ENCODE measurements at places on chromosomes 2 and 18.

DNA sequence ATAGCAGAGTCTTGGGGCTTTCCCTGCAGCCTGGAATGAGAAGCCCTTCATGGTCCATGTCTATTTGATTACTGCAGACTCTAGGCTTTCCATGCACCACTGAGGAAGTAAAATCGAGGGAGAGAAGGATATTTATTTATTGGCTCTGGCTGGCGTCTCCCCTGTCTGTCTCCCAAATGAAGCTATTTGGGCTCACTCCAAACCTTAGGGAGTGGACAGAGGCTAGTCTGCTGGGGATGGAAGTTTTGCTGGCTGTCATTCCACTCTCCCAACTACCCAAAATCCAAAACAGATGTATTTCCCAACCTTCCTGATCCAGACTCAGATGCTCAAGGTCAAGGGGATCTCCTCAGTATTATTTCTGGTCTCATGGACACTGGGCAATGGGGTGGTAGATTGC, 33.7 kb downstream of the TMEM17 start:
- DNase-seq = no peak

- DNase-seq = no peak
Measured at GRCh38 chr2:181574321-181574720, 82.6 kb downstream of the CERKL start.

GRCh38 chr2:198441901-198442300, 637.5 kb downstream of the PLCL1 start:
- no peak for DNase-seq

GRCh38 chr2:85811180-85812093, 57.6 kb downstream of the ATOH8 start:
- no peak for DNase-seq

GRCh38 chr2:220348206-220348605, 720.8 kb downstream of the SLC4A3 start:
- DNase-seq = no peak

- no peak for DNase-seq
Measured at GRCh38 chr18:45104049-45104395, 423.3 kb downstream of the SETBP1 start.

- no peak for DNase-seq
Measured at GRCh38 chr2:37593694-37594093, 77.7 kb downstream of the CDC42EP3 start.

DNA sequence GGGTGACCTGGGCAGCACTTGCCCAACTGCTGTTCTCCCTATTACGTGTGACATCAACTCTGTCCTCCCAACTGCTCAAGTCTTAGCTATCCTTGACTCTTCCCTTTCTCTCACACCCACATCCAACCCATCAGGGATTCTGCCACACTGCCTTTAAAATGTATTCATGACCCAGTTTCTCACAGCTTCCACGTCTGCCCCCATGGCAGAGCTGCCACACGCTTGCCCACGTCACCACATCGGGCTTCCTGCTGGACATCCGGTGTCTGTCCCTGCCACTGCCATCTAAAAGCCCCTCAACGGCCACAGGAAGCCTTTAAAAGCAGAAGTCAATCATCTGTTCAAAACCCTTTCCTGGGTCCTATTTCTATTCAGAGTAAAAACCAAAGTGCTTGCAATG, 233.1 kb upstream of the POU3F3 start:
- no peak for DNase-seq

DNA sequence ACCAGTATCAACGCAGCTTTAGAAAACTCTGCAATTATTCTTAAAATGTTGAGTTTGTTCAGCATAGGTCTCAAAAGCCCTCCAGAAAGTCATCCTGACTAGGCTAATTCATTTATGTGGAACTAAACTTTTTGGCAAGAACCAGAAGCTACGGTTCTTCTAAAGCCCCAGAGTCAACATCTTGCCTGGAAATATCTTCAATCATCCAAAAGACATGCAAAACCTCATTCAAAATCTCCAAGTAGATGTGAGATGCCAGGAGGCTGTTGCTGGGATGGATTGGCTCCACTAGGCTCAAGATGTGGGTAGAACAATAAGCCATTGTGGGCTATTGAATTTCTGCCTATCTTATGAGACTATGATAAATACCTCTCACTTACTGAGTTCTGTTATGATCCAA, 2.1 kb upstream of the SCG2 start:
- DNase-seq = no peak

DNA sequence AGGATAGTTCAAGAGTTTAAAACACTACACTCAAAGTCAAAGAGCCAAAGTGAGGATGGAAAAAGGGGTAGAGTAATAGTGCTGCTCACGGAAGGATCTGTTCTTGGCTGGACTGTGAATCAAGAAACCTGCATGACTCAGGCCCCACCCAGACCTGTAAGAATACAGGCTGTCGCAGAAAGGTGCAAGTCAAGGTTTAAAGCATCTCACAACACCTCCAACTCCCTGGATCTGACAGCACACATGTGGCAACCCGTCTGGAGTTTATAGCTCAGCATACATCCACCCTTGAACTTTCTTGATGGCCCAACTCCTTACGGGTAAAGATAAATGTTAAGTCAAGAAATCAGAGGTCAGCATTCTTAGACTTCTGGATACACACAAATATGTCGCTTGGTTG, 6.3 kb downstream of the KIAA2012 start:
- no peak for DNase-seq

DNA sequence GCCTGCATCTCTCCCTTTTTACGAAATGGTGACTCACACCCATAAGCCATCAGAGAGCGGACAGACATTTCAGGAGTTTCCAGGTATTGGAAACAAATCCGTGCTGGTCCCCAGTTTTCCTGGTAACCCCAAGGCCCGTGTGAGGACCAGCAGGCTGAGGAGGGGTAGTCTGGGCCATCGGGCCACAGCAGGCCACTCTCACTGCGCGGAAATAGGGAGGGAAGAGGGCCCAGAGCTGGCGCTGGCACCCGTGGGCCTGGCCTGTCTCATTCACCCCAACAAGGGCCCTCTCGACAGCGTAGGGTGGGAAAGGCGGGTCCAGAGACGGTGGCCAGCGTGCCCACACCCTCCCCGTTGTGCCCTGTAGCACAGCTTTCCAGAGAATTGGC, 13.7 kb upstream of the FAHD2A start:
- DNase-seq = no peak

DNA sequence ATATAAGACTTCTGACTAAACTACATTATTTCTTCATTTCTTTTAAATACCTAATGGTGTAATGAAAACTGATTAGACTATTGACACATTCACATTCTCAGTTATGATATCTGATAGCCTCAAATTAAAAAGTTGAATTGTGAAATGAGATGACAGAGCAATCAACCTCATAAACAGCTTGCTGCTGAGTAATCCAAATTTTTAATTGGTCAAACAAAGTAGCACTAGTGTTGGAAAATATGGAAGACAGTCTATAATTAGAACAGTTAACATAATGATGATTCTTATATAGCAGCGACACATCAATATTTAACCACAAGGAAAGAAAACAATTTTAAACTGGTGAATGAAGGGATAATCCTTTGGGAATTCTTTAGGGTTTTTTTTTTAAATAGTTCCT, 91.9 kb upstream of the LRP1B start:
- no peak for DNase-seq

DNA sequence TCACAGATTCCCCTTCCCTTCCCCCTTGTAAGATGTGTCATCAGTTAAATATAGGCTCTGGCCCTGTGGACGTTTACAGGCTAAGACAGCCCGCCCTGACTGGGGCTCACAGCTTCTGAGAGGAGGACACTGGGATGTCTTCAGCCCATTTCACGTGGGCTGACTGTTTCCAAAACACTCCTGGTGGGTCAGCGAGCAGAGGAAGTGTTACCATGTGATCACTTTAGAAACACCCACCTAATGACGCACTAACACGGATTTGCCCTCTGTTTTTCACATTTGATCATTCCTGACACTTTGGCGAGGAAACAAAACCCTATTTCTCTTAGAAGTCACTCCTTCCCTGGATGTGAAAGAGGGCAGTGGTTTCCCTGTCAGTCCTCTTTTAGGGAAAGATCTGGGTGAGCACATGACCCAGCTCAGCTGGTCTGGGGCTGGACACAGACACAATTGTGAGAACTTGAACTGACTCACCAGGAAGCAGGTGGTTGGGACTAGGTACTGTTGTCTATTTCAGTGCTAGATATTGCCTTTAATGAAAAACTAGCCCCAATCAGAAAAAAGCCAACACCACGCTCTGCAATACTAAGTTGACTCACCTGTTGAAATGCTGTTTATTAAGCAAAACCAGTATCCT, 38.8 kb downstream of the BMP10 start:
- DNase-seq = no peak

GRCh38 chr2:109679626-109680025, 65.5 kb downstream of the SOWAHC start:
- no peak for DNase-seq

DNA sequence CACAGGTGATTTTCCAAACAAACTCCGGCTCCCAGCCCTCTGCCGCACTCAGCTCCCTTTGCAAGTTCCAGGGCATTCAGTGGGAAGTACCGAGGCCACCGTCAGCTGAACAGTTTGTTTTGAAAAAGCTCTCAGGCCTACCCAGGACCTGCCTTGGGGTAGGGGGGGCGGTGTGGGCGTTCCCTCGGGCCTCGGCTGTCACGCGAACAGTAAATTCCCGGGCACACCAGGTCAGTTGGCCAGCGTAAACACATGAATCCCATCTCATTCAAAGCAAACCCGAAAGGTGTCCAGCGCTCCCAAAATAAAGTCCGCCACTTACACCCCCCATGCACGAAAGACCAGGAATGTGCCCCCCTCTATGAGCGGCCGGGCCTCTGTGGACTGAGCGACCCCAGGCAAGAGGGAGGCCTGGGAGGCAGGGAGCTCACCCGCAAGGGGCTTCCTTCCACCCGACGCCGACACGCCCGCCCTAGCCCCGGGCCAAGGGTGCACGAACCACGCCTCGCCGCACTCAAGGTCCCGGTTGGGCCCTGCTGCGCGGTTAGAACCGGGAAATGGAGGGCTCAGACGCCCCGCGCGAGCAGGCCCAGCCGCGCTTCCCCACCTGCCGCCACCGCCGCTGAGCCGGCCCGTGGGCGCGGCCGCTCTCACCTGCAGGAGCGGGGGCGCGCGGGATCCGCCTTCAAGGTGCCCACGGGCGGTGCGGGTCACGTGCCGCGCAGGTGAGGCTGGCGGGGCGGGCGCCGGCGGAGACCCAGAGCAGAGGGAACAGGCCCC, at the start of gene WDSUB1:
Gene WDSUB1, minus strand, starts transcription at position 775 of the 780 bp plus-strand sequence. CDS start 3,634 bp downstream, outside the sequence.
- DNase-seq = no peak

DNA sequence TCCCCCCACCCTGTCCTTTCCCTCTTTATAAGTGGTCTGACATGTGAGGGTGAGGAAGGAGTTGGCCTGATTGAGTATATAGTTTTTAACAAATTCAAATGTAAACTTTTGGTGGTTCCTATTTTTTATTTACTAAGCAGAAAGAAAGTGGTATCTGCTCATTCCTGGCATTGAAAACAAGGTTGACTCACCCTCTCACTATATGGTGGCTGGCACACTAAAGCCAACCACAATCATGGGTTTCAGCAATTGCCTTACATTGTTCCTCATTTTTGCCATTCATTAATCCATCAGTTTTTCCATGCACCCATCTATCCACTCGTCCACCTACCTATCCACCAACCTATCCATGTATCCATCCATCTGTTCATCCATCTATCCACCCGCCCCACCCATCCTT, 75.4 kb upstream of the IGFBP5 start:
- DNase-seq = no peak
